ENCODE measurements at places on chromosomes 13 and 19. TPM values are rescaled to one million over a fixed set of nuclear protein-coding genes. Genes with fewer than 3 reads are reported as not detected.

- no peaks in the 10 kb centered on the region for H3K36me3 ChIP-seq
- no peaks in the 10 kb centered on the region for H3K27me3 ChIP-seq
- no peak overlapping the region for H3K4me3 ChIP-seq
- peaks cover 7% of the 10 kb centered on the region for H3K4me1 ChIP-seq
- DNase-seq: no peak
Observed at GRCh38 chr19:19425170-19425875, 19.8 kb downstream of the GATAD2A start.

GRCh38 chr13:113350065-113350937, 13.6 kb downstream of the GRTP1 start:
- no peak overlapping the region for H3K27ac ChIP-seq
- H3K4me1 ChIP-seq: no peaks in the 10 kb centered on the region
- DNase-seq: peak; percentile 58
- no peaks in the 10 kb centered on the region for H3K36me3 ChIP-seq
- no peaks in the 10 kb centered on the region for H3K27me3 ChIP-seq
- H3K4me3 ChIP-seq: no peak overlapping the region

- no peaks in the 10 kb centered on the region for H3K4me1 ChIP-seq
- no peaks in the 10 kb centered on the region for H3K27me3 ChIP-seq
- no peak for DNase-seq
- no peak overlapping the region for H3K27ac ChIP-seq
Observed at GRCh38 chr13:109666656-109667055, 119.7 kb downstream of the IRS2 start.

GRCh38 chr19:48543121-48543710, 8.8 kb upstream of the SULT2B1 start:
- H3K36me3 ChIP-seq: no peaks in the 10 kb centered on the region
- H3K4me3 ChIP-seq: no peak overlapping the region
- peak; percentile 42 for DNase-seq
- no peak overlapping the region for H3K27ac ChIP-seq
- no peaks in the 10 kb centered on the region for H3K4me1 ChIP-seq

- no peaks in the 10 kb centered on the region for H3K27me3 ChIP-seq
- H3K4me3 ChIP-seq: no peak overlapping the region
- H3K4me1 ChIP-seq: no peaks in the 10 kb centered on the region
- H3K36me3 ChIP-seq: no peaks in the 10 kb centered on the region
- DNase-seq: no peak
Observed at GRCh38 chr19:11659612-11660011, 62.3 kb downstream of the ZNF627 start.

DNA sequence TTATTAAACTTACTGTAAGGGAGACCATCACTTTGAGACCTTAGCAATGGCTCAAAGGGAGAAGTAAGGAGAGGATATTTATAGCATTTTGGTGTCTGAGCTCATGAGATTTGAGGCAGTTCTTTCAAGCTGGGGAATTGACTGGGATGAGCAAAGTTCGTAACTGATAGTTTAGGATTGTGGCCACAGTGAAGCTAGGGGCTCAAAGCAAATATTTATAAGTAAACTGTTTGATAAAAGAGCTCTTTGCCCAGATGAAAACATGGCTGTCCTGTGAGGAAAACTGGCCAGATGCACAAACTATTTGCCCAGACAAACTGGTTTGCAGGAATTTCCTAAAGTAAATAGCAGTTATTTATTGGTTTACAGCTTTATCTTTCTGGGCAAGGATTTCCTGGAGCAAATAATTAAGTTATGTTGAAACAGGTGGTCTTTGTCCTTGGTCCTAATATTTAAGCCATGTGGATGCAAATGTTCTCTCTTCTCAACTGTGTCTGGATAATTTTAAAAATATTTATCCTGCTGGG, 59.7 kb upstream of the TMTC4 start:
- DNase-seq: no peak
- H3K27me3 ChIP-seq: no peaks in the 10 kb centered on the region
- no peaks in the 10 kb centered on the region for H3K36me3 ChIP-seq
- H3K4me3 ChIP-seq: no peak overlapping the region

DNA sequence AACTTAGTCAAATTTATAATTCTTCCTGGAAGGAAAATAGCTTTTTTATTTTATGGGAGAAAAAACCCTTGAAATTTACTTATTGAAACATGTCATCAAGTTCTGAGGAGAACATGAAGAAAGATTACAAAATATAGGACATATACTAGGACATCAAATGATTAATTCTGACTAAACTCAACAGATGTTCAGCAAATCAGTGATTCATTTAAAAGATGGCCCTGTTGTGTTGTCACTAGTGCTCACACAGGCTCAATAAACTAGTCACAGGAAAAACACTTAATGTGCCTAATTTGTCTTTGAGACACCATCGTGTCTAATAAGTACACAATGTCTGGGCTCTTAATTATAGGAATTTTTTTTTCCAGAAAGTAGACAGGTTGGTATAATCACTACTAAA, 223.8 kb upstream of the TMTC4 start:
- H3K27ac ChIP-seq: no peak overlapping the region
- no peaks in the 10 kb centered on the region for H3K4me1 ChIP-seq
- H3K4me3 ChIP-seq: no peak overlapping the region
- no peak for DNase-seq

- no peaks in the 10 kb centered on the region for H3K36me3 ChIP-seq
- H3K4me3 ChIP-seq: no peak overlapping the region
- no peak overlapping the region for H3K27ac ChIP-seq
- H3K27me3 ChIP-seq: no peaks in the 10 kb centered on the region
Observed at GRCh38 chr13:91652404-91653301, 254.2 kb downstream of the GPC5 start.

- no peaks in the 10 kb centered on the region for H3K4me1 ChIP-seq
- H3K27ac ChIP-seq: no peak overlapping the region
- H3K27me3 ChIP-seq: no peaks in the 10 kb centered on the region
- no peaks in the 10 kb centered on the region for H3K36me3 ChIP-seq
Observed at GRCh38 chr13:90726375-90726774, 621.1 kb upstream of the MIR17HG start.

DNA sequence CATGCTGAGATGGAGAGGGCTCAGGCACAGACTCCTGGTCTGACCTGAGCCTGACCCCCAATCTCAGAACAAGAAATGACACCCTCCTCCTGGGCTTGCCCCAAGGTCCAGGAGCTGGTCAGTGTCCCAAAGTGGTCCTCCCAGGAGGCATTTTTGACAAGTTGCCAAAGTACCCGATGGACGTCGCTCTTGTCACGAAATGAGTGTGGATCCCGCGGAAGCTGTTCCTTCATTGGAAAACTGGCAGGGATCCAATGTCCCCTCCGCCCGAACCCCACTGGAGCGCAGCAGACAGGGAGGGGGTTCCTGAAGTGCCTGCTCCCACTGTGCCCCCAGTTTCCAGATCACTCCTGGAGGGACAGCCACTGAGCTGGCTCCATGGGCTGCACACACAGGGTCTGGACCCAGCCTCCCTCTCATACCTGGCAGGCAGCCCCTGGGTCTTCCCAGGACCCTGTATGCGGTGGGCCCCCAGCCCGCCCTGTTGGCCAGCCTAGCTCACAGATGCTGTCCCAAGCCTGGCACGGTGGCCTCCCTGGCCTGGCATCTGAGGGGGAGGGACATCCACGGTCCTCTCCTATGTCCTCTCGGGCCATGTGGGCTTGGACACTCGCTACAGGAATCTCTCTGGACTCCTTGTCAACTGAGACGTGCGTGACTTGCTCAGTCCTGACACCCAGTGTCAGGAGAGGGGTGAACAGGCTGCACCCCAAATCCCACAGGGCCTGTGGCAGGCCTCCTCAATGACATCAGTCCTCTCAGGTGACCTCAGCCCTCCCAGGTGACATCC, 12.8 kb upstream of the ZNF14 start:
- H3K27me3 ChIP-seq: no peaks in the 10 kb centered on the region
- no peaks in the 10 kb centered on the region for H3K36me3 ChIP-seq
- no peaks in the 10 kb centered on the region for H3K4me1 ChIP-seq
- no peak overlapping the region for H3K27ac ChIP-seq

The VAV1 gene
- total RNA-seq: 3.8 TPM

The CPB2 gene
- total RNA-seq: 0.08 TPM

The CARM1 gene
- 15.4 TPM for total RNA-seq

The SAE1 gene
- total RNA-seq: 24.7 TPM
